ENCODE measurements at places on chromosomes 6 and 20.

- no peak for DNase-seq
Measured at GRCh38 chr6:152218887-152219286, 411.4 kb downstream of the ESR1 start.

DNA sequence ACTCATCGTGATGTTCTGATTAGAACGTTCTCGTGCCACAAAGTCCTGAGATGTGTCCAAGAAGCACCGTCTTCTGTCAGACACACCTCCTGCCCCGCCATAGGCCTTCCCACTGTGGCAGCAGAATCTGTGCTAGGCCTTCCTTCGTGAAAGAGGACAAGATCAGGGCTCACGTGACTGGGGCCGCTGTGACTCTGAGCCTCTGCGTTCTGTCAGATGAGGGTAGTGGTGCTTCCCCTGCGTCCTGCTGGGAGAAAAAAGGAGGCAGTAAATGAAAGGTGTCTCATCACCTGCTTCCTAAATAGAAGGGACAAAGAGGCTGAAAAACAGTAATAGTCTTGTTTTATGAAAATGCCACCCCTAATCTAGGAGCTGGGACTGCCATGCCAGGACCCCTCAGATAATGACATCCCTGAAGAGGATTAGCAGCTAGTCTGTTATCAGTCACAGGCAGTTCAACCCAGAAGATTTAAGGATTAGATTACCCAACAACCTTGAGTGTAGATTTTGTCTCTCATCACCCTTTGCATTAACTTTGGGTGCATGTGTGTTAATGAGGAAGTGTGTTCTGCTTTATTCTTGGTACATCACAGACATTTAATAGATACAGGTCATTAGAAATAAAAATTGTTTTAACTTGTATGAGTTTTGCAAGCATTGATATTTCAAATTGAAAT, 4.1 kb downstream of the DNAJC5 start:
- DNase-seq, result peak; percentile 90

- no peak for DNase-seq
Measured at GRCh38 chr6:11727346-11727997, 51.1 kb downstream of the ADTRP start.

- DNase-seq, result no peak
Measured at GRCh38 chr20:44067650-44068081, 119.3 kb downstream of the JPH2 start.

- no peak for DNase-seq
Measured at GRCh38 chr6:15434263-15434662, 188.4 kb downstream of the JARID2 start.

DNA sequence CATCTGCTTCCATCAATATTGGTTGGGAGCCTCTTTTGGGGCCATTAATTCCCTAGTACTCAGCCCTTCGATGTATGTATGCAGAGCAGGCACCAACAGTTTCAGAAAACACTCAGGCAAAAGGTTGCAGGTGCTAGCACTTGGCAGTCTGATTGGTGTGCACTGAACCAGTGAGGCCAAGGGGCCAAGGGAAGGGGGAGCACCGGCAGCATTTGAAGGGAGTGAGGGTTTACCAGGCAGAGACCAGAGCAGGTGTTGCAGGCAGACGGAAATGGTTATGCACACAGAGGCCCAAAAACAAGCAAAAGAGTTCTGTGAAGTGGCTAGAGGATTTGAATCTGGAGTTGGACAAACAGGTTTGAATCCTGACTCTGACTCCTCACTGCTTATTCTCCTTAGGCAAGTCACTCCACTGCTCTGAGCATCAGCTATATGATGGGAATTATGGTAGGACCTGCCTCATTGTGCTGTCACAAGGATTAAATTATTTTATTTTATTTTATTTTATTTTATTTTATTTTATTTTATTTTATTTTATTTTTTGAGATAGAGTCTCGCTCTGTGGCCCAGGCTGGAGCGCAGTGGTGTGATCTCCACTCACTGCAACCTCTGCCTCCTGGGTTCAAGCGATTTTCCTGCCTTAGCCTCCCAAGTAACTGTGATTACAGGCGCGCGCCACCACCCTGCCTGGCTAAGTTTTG, 58.1 kb upstream of the SHLD1 start:
- DNase-seq, result no peak

DNA sequence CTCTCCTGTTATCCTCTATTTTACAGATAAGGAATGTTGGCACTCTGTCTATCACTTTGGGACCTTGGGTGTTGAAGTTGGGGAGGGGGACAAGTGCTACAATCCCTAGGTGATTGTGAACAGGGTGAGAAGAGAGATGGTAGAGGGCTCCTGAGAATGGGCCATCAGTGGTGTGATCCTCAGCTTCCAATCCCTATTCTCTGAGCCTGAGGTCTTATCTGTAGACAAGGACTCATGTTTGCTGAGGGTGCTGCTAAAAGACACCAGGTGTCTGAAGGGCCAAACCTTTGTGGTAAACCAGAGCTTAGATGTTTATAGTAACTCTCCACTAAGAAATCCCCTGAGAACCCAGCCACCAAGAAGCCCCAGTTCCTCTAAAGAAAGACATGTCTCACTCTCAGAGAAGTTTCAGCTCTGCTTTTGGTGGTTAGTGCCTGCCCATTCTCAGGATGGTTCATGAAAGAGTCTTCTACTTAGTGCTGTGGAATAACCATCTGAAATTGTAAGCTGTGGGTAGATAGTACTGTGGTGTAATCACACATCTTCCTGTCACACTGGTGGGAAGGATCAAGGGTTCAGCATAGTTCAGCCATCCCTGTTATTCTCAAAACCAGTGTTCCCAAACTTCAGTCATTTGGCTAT, 58.2 kb upstream of the IL20RA start:
- peak; percentile 85 for DNase-seq

GRCh38 chr6:42158631-42159030, 14.5 kb upstream of the GUCA1A start:
- no peak for DNase-seq

GRCh38 chr6:138492113-138492512, 7.2 kb downstream of the NHSL1 start:
- no peak for DNase-seq

DNA sequence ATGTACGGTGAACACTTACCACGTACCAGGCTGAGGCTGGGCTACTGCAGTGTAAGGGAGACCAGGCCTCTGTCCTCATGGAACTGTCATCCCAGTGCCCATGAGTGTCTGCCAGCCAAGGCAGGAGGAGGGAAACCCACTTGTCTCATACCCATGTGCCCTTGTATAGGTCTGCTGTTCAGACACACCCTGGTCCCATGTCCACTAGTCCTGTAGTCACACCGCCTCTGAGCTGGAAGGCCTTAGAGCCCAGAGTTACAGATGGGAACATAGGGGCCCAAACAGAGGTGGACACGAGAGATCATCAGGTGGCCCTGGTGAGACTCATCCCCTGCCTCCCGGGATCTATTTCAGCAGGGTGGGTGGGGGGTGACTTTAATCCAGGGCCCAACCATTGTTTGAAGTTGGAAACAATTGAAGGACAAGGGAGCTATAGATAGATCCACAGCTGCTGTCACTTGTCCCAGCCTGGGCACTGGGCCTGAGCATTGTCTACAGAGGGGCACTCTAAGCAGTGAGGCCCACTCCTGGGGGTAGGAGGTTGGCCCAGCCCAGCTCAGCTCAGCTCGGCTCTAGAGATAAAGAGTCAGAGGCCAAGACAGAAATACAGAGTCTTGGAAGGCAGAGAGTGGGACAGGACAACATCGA, 14.6 kb downstream of the MYH7B start:
- no peak for DNase-seq

- DNase-seq, result peak; percentile 73
Measured at GRCh38 chr6:106117579-106117978, 31.4 kb downstream of the PRDM1 start.

DNA sequence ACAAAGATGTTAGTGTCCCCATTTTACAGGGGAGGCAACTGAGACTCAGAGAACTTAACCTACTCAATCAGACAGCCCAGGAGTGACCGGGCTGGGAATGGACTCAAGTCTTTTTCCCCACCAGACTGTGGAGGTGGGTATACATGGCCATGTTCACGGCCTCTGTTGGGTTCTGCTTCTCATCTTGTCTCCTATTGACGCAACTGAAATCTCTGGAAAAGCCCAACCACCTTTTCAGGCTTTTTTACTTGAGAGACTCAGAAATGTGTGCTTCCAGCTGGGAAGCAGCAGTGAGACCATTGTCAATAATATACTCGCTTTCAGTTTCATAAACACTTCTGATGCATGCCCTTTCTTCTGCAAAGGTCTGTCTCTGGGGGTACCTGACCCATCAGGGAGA, 70.7 kb downstream of the SOBP start:
- no peak for DNase-seq

GRCh38 chr6:136609873-136610706, 59.9 kb upstream of the MAP7 start:
- peak; percentile 98 for DNase-seq

DNA sequence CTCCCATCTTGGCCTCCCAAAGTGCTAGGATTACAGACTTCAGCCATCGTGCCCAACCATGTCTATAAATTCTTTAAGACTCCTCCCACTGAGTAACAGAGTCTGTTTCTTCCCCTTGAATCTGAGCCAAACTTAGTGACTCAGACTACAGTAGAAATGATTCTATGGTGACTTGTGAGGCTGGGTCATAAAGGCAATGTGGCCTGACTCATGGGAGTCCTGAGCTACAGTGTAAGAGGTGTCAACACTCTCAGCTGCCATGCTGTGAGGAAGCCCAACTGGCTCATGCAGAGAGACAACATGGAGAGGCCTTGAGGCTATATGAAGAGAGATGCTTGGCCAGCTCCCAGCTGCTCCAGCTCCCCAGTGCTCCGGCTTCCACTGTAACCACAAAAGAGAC, 5.2 kb upstream of the NRSN2 start:
- DNase-seq, result peak; percentile 86

- DNase-seq, result no peak
Measured at GRCh38 chr20:20181322-20181721, 129.0 kb downstream of the CFAP61 start.

DNA sequence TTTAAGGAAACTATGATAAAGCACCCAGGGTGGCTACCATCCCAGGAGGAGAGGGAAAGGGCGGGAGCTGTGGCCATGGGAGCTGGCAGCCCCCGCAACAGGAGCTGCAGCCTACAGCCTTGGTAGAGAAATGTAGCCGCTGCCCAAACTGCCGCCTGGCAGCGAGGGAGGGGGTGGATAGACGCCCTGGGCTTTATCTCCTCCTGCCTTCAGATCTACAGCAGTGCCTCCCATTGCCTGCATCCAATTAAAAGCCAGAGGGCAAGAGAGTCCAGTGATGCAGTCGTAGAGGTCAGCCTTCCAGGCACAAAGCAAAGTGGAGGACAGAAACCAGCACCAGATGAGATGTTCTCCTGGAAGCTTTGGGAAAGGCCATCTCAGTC, 35.0 kb upstream of the ZFAND3 start:
- DNase-seq, result no peak

GRCh38 chr20:4158466-4159050, 143.2 kb upstream of the RNF24 start:
- no peak for DNase-seq

DNA sequence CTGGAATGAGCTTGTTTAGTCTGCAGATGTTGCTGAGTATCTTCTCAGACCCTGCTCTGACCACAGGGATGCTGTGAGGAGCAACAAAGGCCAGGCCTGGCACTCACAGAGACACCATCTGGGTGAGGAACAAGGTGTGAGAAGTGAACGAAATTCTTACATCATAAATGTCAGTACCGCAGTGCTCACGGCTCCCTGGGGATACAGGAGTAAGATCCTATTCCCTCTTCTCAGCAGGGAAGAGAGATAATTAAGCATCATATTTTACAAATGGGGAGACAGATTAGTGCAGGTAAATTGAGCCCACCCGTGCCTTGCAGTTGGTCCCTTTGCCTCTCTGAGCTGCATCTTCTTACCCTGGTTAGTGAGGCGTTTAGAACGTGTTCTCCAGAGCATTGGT, 106.2 kb downstream of the DTD1 start:
- DNase-seq, result no peak

- no peak for DNase-seq
Measured at GRCh38 chr6:166774770-166775169, 147.7 kb upstream of the RPS6KA2 start.

DNA sequence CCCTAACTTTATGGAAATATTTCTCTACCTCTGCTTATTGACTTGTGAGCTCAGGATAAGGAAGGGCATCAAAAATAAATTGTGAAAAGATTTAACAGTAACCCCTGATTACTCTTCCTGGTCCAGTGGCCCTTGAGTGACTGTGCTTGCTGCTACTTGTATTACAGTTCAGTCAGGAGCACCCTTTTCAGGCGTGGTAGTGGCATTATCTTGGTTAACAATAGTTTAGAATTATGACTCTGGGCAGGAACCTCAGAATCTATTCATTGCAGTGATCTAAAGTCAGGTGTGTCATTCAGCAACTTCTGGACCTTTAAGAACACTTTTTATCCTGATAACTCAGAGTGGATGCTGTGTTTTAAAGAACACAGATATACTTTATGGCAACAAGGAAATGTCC, 43.4 kb downstream of the FAM135A start:
- DNase-seq, result no peak

GRCh38 chr6:31792761-31793171, 2.8 kb downstream of the VARS1 start:
- DNase-seq, result no peak

DNA sequence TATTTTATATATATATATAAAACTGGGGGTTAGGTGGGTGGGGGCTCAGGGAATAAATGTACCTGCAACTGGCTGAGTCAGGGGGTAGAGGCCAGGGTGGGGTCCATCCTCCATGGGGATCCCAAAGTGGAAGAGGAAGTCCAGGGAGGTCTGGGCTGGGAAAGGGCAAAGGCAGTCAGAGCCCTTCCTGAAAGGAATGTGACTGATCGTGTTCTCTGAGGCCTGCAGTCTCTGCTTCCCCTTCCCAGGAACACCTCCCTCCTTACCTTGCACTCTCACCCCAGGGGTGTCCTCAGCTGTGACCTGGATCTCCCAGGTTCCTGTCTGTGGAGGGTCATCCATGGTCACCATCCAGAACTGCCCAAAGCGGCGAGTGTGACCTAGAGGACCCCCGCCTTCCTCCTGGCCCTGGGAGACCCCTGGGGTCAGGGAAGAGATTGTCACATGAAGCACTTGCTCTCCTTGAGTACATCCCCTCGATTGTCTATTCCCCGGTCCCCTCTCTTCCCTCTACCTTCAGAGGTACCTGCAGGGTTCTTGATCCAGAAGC, 4.7 kb downstream of the SAPCD1 start:
- no peak for DNase-seq

- no peak for DNase-seq
Measured at GRCh38 chr6:17621003-17621402, 20.9 kb downstream of the FAM8A1 start.

- DNase-seq, result no peak
Measured at GRCh38 chr6:16249971-16250370, 11.6 kb downstream of the GMPR start.

DNA sequence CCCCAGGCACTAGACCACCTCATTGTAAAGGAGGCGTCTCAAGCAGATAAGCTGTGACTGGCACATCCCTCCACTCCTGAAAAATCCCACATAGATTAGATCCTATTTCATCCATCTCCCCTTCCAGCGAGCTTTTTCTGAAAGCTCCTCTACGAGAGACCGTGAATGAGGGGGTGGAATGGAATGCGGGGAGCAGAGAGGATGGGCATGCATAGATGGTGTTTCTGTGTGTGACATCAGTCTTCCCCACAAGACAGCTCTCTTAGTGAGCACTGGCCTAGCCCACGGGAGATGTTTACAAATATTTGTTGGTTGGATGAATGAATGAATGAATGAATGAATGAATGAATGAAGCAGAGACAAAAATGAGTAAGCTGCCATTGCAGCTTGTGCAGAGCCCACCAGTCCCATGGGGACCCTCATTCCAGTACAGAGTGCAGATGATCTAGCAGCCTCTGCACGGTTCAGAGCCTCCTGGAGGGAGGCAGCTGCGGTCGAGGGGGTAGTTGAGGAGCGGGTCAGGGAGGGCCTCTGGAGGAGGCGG, 98.4 kb downstream of the DLGAP4 start:
- DNase-seq, result no peak

GRCh38 chr6:168050881-168051586, 28.0 kb downstream of the FRMD1 start:
- DNase-seq, result no peak

Data from MV-4-11 (cell line).